ENCODE measurements at places on chromosomes 3 and 15. TPM values are rescaled to one million over a fixed set of nuclear protein-coding genes. Genes with fewer than 3 reads are reported as not detected.

GRCh38 chr15:47669221-47669620 is 48.1 kb upstream of the SEMA6D start:
- DNase-seq = no peak

DNA sequence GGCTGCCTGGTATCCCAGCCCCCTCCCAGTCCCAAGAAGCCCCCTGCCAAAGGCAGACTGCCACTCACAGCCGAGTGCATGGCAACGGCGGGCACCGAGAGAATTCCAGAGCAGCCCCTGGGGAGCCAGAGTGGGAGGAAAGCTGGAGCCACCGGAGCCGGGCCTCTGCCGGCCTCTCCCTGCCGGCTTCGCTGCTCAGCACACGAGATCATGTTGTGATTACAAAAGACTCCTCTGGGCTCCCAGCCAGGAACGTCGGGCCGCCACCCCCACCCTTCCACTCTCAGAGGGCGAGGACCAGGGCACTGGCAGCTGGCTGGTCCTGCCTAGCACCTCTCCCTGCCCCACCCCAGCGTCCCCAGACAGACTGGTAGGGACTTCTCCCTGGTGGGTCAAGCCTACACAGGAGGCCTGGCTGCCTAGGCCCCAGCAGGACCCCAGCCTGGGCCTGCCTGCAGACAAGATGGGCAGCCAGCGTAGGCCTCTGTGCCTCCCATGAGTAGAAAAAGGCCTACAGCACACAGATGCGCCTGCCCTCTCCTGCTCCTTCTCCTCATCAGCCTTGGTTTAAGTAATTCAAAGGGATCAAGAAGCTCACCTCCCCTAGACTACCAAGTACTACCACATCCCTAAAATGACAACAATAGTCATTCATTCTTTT is at the start of gene CCDC9B:
CCDC9B (minus strand) TSS at position 200 of the 661 bp plus-strand sequence; CDS start at position 80, 120 bp downstream.
- peak; percentile 91 for DNase-seq

- DNase-seq = no peak
Observed at GRCh38 chr15:80405970-80406369, 1.8 kb downstream of the ARNT2 start.

DNA sequence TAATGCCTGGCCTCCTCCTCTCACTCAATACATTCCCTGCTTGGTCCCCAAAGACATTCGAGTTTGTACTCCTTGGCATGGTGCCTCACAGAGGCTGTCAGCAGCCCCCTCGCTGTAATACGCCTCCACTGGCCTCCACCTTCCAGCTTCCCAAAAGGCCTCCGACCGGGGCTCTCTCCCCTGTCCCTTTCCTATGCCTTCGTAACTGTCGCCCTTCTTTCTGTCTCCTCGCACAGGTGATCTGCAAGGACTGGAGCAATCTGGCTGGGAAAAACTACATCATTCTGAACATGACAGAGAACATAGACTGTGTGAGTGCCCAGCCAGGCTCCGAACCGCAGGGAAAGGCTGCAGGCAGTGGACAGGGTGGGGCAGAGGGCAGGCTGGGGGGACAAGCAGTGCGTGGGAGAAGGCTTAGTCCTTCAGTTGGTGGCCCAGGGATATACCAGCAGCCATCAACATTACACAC is 10.7 kb upstream of the ABTB1 start:
- DNase-seq = no peak

DNA sequence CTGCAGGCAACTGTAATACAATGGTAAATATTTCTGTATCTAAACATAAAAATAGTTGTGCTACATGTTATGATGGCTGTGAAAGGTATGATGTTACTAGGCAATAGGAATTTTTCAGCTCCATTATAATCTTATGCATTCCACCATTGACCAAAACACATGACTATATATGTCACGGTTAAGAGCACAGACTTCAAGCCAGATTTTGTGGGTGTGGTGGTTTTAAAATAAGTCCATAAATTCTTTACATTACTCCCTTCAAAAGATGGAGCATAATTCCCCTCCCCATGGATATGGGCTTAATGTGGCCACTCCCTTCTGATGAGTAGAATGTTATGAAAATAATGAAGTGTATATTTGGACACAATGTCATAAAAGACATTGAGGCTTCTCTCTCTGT is 88.4 kb upstream of the TBC1D5 start:
- DNase-seq = no peak

GRCh38 chr3:13483286-13483685 is 3.2 kb downstream of the HDAC11 start:
- DNase-seq = no peak

GRCh38 chr3:21158861-21159542 is 592.0 kb downstream of the ZNF385D start:
- no peak for DNase-seq

DNA sequence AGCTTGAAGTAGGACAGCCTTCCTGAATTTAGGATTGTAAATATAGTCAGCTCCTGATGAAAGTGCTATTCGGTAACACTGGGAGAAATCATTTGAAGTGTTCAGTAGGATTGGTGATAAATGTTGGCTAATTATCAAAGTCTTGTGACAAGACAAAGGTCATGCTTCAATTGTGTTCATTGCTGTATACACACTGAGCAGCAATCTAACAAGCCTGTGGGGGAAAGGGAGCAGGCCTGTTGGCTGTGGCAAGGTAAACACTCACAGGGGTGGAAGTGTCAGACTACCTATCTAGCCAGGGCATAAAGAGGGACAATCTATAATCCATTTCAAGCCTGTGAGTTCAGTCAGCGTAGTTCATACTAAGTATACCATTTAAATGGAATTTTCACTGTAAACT is 111.0 kb upstream of the MANF start:
- DNase-seq = no peak

- DNase-seq = no peak
Observed at GRCh38 chr15:37932549-37932948, 1.9 kb upstream of the TMCO5A start.

DNA sequence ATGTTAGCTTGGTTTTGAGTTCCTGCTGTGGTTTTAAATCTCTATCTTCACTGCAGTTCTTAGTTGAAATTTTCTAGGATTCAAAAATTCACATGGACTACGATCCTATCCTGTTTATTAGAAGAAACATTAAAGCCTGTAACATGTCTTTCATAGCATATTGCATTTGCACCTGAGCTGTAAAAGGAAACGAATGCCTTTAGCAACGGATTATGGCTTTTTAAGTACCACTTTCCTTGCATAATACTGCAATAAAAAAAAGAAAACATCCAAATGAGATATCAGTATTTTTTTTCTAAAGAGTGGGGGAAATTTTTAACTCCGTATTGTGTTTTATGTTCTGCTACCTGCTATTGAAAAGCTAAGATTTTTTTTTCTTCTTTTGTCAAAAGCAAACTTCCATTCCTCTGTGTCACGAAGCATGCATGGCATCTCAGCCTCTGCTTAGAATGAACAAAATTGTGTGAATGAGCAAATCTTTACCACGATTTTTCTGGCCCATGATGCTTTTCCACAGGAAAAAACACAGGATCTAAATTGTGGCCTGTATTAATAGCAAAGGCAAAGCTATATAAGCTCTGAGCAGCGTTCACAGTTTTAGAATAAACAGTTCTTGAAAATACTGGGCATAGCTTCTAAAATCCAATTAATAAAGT is 110.0 kb upstream of the CDIN1 start:
- DNase-seq = no peak

- no peak for DNase-seq
Observed at GRCh38 chr3:161389445-161390035, 18.2 kb upstream of the SPTSSB start.

DNA sequence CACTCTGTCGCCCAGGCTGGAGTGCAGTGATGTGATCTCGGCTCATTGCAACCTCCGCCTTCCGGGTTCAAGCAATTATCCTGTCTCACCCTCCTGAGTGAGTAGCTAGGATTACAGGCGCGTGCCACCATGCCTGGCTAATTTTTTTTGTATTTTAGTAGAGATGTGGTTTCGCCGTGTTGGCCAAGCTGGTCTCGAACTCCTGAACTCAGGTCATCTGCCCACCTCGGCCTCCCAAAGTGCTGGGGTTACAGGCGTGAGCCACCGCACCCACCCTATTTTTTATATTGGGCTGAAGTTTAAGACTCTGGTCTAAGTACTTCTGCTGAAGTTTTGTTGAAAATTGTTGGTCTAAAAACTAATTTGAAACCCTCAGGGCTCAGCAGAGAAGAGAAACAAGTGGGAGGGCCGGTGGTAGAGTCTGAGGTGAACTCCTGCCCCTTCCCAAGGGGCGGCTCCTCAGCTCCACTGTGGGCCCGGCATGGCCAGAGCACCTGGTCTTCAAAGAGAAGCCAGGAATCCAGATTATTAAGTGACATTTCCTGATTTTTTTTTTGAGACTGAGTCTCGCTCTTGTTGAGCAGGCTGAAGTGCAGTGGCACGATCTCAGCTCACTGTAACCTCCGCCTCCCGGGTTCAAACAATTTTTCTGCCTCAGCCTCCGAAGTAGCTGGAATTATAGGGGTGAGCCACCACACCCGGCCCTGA is 4.0 kb downstream of the HDAC11 start:
- no peak for DNase-seq

GRCh38 chr3:60919296-60919695 is 332.0 kb downstream of the FHIT start:
- DNase-seq = no peak

GRCh38 chr3:57127891-57128518 is 37.1 kb downstream of the IL17RD start:
- no peak for DNase-seq

GRCh38 chr3:48273594-48274211 is 32.8 kb downstream of the ZNF589 start:
- DNase-seq = peak; percentile 70

GRCh38 chr3:30667280-30667651 is 60.9 kb downstream of the TGFBR2 start:
- DNase-seq = peak; percentile 42

GRCh38 chr15:36879568-36880222 is 220.7 kb downstream of the MEIS2 start:
- no peak for DNase-seq

DNA sequence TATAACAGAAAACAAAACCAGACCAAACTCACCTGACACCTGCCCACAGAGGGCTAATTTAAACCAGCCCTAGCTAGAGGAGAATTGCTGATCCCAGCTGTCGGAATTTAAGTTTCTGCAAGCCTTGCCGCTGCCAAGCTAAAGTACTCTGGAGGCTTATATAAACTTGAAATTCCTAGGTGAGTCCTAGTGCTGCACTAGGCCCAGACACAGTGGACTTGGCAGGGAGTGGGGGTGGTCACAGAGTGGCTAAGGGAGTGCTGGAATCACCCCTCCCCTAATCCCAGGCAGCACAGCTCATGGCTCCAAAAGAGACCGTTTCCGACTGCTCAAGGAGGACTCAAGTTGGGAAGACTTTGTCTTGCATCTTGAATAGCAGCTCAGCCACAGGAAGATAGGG is 17.6 kb downstream of the TMCO5A start:
- DNase-seq = no peak

DNA sequence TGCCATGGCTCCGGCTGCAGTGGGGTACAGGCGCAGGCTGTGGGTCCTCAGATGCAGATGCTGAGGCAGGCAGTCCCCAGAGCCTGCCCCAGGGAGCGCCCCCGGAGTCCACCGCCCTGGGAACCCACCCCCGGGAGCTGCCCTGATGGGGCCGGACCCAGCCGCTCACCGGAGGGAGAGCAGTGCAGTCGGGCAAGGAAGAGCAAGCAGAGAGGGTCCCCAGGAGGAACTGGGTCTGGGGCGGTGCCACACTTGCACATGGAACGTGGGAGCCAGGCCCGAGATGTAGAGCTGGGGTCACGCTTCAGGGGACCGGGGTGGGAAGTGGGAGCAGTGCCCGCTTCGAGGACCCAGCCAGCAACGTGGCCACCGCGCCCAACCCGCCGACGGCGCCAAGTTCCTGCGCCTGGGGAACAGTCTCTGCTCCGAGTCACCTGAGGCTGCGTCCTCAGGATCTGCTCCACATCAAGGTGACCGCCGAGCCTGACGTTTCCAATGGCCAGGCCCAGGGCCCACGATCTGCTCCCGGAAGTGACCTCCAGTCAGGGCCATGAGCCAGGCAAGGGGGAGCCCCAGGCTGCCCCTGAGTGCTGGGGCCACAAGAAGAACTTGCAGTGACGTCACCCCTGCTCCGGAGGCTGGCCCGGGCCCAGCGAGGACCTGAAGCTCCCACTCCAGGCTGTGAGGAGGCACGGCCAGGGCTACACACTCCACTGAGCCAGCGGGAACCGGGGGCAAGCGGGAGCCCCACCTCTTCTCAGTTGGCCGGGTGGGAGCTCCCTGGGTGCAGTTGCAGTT is 27.0 kb upstream of the TFG start:
- DNase-seq = no peak

DNA sequence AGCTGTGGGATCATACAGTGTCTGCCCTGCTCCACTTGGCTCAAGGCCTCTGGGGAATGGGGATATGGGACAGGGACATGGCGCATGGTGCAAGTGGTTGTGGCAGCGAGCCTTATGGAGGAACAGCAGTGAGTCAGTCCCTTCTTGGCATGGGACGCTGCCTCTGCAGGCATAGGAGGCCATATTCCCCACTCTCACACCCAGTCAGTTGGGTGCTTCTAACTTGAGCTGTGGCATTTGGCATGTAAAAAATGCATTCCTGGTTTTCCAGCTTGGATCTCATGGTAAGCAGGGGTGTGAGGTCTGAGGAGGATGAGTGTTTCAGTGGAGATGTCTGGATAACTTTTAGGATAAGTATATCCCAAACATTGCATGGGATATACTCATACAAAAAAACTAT is 31.6 kb upstream of the UBE2Q2 start:
- no peak for DNase-seq

DNA sequence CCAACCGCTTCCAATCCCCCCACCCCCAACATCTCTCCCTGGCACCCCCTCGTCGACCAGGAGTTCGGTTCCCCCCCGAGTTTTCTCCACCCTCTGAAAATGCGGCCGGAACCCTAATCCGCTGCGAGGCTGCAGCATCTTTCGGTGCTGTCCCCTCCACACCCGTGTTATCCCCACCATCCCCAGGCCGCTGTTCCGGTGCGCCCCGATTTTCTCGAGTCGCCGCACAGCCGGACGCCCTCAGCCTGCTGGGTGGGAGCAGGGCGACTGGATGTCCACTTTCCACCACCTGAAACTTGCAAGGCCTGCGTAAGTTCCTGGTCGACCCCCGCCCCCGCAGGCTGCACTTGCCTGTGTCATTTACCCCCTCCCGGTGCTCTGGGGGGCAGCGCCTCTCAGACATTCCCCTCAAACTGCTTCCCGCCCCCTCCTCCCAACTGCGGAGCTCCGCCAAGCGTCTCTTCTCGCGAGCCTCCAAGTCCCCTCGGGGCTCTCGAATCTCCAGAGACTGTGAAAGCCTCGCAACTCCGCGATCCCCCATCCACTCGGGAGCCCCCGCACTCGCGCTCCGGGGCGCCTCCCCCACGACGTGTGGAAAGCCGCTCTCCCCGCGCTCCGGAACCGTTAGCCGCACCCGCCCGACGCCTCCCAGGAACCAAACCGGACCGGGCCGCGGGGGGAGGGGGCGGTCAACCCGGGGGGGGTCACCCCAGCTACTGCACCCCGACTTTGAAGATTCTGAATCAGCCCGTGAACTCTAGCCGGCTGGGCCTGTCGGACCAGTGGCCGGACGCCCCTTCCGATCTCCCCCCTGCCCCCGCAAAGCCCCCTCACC is 566 bp downstream of the ETV5 start:
- DNase-seq = peak; percentile 54

GRCh38 chr3:187568171-187568570 is 102.0 kb downstream of the SST start:
- DNase-seq = no peak

The SEMA6D gene
- total RNA-seq = 0.44 TPM

The CALML4 gene
- total RNA-seq = 1.4 TPM

The PP2D1 gene
- total RNA-seq = not detected

The ADAMTSL3 gene
- total RNA-seq = 12.5 TPM

The MAGI1 gene
- 76.4 TPM for total RNA-seq

The TNIK gene
- total RNA-seq = 9.7 TPM

The GNAT1 gene
- not detected for total RNA-seq

The SLC6A1 gene
- under 0.01 TPM for total RNA-seq
